ENCODE measurements at places on chromosomes 2 and 18. TPM values are rescaled to one million over a fixed set of nuclear protein-coding genes. Genes with fewer than 3 reads are reported as not detected.

The ZSWIM2 gene
- not detected for total RNA-seq

- DNase-seq: no peak
Measured at GRCh38 chr2:38583524-38583923, 19.2 kb downstream of the HNRNPLL start.

The UGT1A5 gene
- total RNA-seq: not detected

The GRB14 gene
- not detected for total RNA-seq

The NFU1 gene
- 33.0 TPM for total RNA-seq

- no peak for DNase-seq
Measured at GRCh38 chr2:170323743-170324142, 145.8 kb downstream of the MYO3B start.

DNA sequence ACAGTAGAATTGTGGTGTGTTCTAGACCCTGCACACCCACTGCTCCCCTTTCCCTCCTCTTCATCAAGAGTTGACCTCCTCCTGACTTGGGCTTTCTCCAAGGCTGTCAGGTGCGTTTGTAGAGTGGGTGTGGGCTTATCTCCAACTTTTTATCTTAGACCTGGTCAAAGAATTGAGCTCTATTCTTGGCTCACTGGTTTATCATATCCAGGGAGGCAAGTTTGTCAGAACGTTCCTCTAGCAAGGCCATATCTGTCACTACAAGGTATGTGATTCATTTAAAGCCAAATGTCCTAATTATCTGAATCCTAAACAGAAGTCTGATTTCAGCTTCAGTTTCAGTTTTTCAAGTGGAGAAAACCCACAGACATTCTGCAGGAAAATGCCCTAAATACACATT, 117.1 kb upstream of the MGAT5 start:
- no peak for DNase-seq

GRCh38 chr2:80459028-80459427, 154.5 kb upstream of the LRRTM1 start:
- no peak for DNase-seq

DNA sequence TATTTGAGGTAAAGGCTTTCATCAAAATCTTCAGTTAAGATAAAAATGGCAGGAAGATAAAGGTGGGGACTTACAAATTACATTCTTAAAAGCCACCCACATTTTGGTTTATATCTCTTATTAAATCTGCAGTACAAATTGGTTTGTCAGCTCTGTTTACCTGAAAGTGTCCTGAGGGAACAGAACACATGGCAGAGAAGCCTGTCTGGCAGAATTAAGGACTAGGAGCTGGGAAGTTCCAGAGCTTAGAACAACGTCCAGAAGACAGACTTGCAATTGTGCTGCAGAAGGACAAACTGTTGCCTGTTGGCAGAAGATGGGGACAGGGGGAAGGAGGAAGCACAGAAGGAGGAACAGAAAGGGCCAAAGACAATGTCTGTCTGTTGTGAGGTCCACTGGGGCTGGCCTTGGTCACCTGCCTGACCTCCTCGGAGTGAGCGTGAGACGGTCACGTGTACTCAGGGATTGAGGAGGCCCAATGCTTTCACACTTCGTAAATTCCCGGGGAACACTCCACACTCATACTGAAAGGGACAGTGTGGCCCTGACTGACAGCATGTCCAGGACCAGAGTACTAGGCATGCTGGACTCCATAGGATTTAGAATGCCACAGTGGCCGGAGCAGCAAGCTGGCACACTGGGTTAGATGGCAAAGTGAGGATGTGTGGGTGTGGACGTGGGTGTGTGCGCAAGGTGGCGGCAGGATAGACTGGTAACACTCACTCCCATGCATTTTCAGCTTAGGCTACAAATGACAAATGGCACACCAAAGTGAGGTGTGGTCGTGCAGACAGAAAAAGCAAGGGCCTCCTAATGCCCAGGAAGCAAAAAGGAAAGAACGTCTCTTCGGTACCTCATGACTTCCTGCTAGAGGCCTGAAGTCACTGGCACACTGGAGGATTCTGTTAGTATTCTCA, 210.9 kb upstream of the REV1 start:
- no peak for DNase-seq

DNA sequence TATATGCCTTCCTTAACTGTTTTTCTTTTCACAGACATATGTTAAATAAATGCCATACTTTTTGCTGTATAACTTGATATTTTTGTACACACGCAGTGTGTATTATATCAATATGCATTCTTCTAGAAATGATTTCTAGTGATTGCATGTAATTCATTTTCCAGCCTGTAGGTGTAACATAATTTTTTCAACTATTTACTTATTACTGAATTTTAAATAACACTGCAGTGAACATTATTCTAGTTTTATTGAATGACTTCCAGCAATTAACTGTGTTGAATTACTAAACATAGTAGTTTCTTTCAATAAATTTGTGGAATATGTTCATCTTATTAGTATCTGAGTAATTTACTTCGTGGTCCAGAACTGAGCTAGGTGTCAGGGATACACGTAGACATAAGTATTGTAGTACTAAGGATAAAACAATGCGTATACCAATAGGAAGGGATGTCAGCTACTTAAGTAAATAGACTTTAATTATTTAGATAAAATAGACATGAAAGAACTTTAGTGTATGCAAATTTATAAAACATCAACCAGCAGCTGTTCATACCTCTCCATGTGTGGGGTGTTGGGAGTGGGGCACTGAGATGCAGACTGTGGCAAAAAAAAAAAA, 28.0 kb downstream of the TANC1 start:
- no peak for DNase-seq

The C2orf80 gene
- total RNA-seq: not detected

The NEU4 gene
- total RNA-seq: not detected

DNA sequence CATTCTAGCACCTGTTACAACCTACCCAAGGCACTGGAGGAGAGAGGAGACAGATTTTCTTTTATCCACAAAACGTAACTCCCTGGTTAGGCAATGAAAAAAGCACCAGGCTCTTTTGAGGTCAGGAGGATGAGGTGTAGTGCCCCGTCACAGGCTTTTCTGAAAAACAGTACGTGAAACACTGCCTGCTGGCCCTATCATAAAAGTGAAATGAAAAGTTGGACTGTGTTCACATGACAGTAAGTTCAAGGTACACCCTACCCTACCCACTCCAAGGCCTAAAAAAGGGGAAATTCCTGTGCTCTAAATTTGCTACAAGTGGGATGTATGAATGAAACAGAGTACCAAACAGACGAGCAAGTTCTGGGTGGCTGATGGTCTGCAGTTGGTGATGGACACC, 17.6 kb downstream of the LGALSL start:
- no peak for DNase-seq

- no peak for DNase-seq
Measured at GRCh38 chr18:33212363-33212762, 228.2 kb downstream of the CCDC178 start.

GRCh38 chr18:63681449-63682340, 20.0 kb upstream of the SERPINB3 start:
- no peak for DNase-seq

- DNase-seq: no peak
Measured at GRCh38 chr18:63617049-63617914, 26.8 kb downstream of the SERPINB4 start.
